ENCODE measurements at places on chromosomes 2 and 18.

- DNase-seq, result no peak
Observed at GRCh38 chr2:220107380-220107791, 480.0 kb downstream of the SLC4A3 start.

DNA sequence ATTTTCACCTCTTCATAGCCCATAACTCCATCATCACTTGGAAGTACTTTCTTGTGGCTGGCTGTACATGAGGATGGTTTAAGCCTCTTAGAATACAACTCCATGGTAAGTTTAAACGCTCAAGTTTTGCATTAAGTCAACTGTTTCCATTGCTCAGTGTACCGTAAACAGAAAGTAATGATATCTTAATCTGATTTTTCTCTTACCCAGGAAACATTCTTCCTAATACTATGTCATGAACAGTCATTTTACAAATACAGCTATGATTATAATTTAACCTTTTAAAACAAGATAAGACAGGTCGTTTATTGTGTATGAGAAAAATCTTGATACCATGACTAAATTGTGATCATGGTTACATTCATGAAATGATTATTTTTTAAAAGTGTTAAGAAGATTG lies 11.6 kb upstream of the DYNC2LI1 start:
- DNase-seq, result no peak

DNA sequence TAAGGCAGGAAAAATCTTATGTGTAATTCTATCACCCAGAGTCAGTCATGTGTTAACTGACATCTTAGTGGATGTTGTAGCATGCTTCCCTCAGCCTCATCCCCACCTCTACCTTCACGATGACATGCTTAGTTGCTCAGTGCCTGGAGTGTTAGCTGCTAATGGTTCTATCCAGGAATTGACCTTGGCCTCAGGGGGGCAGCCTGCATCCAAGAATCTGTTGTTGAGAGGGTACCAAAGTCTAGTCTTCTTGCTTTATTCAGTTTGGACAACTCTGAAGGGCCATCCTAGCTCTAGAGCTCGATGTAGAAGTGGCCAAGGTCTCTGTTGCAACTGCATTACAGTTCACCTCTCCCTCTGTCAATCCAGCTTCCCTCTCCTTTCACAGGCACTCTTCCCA lies 61.2 kb downstream of the ACYP2 start:
- no peak for DNase-seq

- no peak for DNase-seq
Observed at GRCh38 chr2:186820303-186820702, 28.7 kb downstream of the ZSWIM2 start.

DNA sequence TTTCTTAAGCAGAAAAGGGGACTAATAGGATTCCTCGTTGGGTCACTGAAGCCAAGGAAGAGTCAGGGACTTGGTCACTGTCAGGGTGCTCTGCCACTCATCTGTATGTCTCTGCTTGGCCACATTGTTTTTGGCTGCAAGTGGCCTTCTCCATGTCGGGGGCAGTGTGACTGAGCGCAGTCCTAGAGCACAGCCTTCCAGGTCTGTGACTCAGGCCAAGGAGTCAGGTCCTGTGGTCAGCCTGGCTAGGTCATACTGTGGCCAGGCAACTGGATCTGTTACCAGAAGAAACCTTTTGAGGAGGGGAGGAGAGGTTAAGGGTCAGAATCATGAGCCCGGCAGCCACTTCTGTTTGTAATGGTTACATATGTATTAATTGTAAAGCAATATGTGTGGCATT lies 61.3 kb downstream of the GALNT1 start:
- no peak for DNase-seq

- DNase-seq, result no peak
Observed at GRCh38 chr2:25042321-25043240, 705 bp downstream of the EFR3B start.
